ENCODE measurements at places on chromosomes 12 and 14. TPM values are rescaled to one million over a fixed set of nuclear protein-coding genes. Genes with fewer than 3 reads are reported as not detected.

Gene LIN7A
- 41.9 TPM for total RNA-seq

Gene RPL10L
- not detected for total RNA-seq

Gene BHLHE41
- total RNA-seq = 3.6 TPM

Gene SLC4A8
- total RNA-seq = 80.0 TPM

Gene GZMH
- total RNA-seq = not detected

Gene KERA
- not detected for total RNA-seq

Gene MIP
- not detected for total RNA-seq

Gene GZMB
- total RNA-seq = not detected

Gene KRT74
- total RNA-seq = not detected

Gene NPFF
- not detected for total RNA-seq

Measured in glutamatergic neuron (in vitro differentiated cells).